NCI-H345 (cell line): ENCODE measurements at places on chromosomes 11 and 22.

DNA sequence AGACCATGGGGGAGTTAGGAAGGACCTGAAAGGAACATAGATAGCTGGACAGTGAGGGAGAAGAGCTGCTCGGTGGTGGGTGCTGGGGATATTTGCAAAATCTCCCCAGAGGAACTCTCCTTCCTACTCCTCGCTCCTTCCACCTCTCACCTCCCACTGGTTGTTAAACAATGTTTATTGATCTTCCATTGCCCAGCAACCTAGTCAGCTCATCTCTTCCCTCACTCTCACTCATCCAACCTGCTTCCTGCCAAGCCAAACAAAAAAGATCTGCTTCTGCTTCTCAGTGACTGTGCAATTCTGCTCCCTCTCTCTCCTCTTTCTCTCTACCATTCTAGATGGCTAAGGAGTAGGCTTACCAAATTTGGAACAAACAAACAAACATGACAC is 115.0 kb downstream of the SLC1A2 start:
- DNase-seq: peak; percentile 34

GRCh38 chr11:110621826-110622225 is 90.4 kb downstream of the ARHGAP20 start:
- DNase-seq: no peak

DNA sequence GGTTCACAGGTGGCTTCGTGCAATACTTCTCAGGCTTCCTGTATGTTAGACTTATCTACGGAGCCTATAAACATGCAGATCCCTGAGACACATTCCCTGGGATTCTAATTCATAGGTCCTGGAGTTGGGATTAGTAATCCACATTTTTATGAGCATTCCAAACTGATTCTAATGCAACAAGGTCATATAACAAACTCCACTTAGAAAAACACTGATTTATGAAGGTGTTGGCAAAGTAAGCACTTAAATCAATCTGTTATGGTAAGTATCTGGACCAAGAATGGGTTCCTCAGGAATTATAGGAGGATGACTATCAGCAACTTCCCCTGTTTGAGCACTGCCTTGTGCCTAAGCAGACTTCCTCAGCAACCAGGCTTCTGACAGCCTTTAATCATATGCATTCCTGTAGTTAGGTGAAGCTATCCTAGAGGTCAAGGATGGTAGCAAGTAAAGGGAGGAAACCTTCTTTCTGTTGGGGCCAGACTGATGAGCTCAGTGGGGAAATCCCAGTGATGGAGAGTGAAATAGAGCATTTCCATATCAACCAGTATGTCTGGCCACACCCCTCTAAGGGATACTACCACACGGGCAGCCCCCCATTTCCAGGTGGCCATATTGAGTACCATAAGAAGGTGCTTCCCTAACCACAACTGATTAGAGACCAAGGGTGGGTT is 89.6 kb downstream of the RASSF10 start:
- DNase-seq: no peak

- DNase-seq: no peak
Observed at GRCh38 chr11:45400591-45400990, 114.5 kb upstream of the SYT13 start.

GRCh38 chr22:37430941-37431340 is 3.7 kb upstream of the ELFN2 start:
- no peak for DNase-seq
